Activated T-cell treated with anti-CD3 and anti-CD28 coated beads for 4 hours (primary cell): ENCODE measurements at places on chromosomes 7 and 10.

- DNase-seq: no peak
These were observed 26.0 kb upstream of the MCU start for GRCh38 chr10:72665925-72666324.

DNA sequence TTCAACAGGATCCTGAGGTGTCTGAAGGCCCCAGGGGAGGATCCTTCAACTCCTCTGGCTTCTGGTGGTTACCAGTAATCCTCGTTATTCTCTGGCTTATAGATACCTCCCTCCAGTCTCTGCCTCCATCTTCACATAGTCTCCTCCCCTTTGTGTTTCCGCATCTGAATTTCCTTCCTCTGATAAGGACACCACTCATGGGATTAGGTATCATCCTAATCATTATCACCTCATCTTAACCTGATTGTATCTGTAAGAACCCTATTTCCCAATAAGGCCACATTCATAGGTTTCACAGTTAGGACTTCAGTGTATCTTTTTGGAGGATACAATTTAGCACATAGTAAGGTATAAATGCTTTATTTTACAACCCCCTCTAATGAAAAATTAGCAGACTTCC, 1189.2 kb downstream of the CNTNAP2 start:
- no peak for DNase-seq

DNA sequence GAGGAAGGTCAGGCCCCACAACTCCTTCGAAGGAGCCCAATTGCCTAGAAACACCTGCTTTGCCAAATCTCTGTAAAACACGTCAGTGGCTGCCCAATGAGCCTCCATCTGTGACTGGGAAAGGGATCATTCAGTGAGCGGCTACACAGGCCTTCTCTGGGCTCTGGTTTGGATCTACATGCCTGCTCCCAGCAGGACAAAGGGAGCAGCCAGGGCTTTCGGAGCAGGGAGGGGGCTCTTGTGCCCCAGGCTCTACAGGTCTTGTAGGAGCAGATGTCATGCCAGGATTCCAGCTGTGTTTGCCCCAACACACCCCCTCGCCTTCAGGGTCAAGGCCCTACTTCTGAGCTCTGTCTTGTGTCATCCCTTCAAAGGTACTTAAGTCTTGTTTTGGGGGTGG, 73.5 kb downstream of the CLEC2L start:
- DNase-seq: no peak

DNA sequence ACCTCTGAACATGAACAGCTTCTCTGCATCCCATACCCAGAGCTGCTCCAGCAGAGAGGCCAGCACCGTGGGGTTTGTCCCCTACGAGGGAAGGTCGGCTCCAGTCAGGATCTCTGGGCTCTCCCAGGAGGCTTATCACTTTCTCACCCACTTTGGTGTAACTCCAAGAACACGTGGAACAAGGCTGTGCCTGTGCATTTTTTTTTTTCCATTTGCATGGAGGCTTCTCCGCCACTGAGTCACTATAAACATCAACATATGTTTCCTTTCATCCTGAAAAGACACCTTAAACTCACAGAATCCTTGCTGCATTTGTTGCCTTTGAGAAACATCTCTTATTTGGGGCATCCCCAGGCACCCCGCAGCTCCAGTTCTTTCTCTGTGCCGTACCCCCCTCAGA, 29.4 kb upstream of the ECHDC3 start:
- DNase-seq: no peak

DNA sequence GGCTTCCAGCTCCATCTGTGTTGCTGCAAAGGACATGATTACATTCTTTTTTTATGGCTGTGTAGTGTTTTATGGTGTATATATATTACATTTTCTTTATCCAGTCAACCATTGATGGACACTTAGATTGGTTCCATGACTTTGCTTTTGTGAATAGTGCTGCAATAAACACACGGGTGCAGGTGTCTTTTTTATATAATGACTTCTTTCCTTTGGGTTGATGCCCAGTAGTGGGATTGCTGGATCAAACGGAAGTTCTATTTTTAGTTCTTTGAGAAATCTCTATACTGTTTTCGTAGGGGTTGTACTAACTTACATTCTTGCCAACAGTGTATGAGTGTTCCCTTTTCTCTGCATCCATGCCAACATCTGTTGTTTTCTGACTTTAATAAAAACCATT, 189.7 kb downstream of the ACTR3B start:
- DNase-seq: no peak
